Activated B cell treated with CpG ODN at 0.5 μM for 24 hours (primary cell): ENCODE measurements at places on chromosomes 1 and 21.
A peak's percentile ranks its signal among the peaks of the same experiment; 100 is the strongest.

DNA sequence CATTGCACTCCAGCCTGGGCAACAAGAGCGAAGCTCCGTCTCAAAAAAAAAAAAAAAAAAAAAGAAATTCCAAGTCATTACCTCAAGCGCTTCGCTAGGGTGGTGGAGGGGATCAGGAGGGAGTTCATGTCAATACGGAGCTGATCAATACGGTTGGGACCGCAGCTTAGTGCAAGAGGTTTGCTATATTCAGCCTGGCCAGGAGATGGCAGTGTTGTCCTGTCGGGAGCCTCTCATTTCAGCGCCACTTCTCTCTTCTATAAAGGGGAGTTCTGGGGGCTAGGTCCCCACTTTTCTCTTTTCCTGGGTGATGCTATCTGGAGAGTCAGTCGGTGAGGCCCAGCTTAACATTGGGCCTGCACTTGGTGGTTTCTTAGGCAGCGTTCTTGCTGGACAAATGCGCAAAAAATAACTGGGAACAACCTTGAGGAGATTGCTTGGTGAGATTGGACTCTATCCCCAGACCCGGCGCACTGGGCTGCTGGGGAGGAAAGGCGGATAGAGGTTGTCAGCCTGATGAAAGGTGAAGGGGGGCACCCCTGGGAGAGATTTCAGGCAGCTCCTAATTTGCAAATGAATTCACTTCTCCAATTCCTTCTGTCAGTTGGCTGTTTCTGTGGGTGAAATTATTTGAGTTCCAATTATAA lies 40.4 kb downstream of the KIAA0040 start:
- peaks cover 23% of the 10 kb centered on the region for H3K27me3 ChIP-seq
- peaks cover 2% of the 10 kb centered on the region for H3K36me3 ChIP-seq
- H3K4me3 ChIP-seq, result no peak overlapping the region
- peaks cover 27% of the 10 kb centered on the region for H3K4me1 ChIP-seq
- no peak overlapping the region for H3K27ac ChIP-seq

GRCh38 chr1:9429342-9429711 lies 109.9 kb upstream of the SLC25A33 start:
- no peak for DNase-seq
- peaks cover 54% of the 10 kb centered on the region for H3K4me1 ChIP-seq
- H3K4me3 ChIP-seq, result peak overlapping the region; percentile 95
- H3K27ac ChIP-seq, result peak overlapping the region; percentile 97
- H3K27me3 ChIP-seq, result no peaks in the 10 kb centered on the region

- peaks cover 58% of the 10 kb centered on the region for H3K27me3 ChIP-seq
- H3K4me1 ChIP-seq, result peaks cover 12% of the 10 kb centered on the region
- H3K36me3 ChIP-seq, result no peaks in the 10 kb centered on the region
- peak; percentile 66 for DNase-seq
- H3K4me3 ChIP-seq, result no peak overlapping the region
- no peak overlapping the region for H3K27ac ChIP-seq
These were observed 70.8 kb upstream of the CASZ1 start for GRCh38 chr1:10867138-10867721.

DNA sequence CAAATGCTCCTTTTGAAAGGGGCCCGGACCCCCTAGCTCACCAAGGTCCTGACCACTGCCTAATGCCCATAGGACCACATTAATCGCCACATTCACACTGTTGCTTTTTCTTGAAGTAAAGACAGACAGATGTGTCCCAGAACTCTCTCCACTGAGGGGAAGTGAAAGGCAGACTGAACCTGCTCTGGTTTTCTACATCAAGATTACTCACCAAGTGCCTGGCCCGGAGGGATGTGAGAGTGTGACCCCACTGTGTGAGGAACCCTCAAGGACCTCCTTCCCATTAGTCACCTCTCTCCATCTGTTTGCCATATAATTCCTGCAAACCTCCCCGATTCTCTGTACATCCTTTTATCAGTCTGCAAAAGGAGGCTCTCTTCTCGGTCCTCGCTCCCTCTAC lies 381.5 kb downstream of the OMA1 start:
- no peaks in the 10 kb centered on the region for H3K4me1 ChIP-seq
- no peak overlapping the region for H3K4me3 ChIP-seq
- DNase-seq, result no peak
- no peaks in the 10 kb centered on the region for H3K36me3 ChIP-seq
